ENCODE measurements at places on chromosomes 7 and 10.
A peak's percentile ranks its signal among the peaks of the same experiment; 100 is the strongest.

DNA sequence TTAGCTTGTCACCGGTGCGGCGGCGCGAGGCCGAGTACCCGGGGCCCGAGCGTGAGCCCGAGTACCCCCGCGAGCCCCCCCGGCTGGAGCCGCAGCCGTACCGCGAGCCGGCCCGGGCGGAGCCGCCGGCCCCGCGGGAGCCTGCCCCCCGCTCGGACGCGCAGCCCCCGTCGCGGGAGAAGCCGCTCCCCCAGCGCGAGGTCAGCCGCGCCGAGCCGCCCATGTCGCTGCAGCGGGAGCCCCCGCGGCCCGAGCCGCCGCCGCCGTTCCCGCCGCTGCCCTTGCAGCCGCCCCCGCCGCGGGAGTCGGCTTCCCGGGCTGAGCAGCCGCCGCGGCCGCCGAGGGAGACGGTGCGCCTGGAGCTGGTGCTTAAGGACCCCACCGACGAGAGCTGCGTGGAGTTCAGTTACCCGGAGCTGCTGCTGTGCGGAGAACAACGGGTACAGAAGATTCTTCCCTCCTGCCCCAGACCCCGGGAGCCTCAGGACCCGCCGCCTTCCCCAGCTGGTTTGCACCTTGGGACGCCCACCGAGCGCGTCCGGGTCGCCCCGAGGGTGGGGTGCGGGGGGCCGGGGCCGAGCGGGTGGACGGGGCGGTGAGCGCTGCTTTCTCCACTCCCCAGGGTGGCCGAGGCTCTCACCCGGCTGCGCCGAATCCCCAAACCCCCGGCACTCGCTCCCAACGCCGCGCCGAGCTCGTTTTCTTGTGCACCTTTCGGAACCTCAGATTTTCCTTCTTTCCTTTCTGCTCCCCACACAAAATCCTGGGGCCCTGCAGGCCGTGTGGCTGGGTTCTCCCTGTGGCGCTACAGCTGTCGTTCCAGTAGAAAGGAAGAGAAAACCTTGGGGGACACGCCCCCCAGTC lies 708 bp downstream of the UBN2 start:
- DNase-seq = peak; percentile 3

- DNase-seq = no peak
Observed at GRCh38 chr10:21910798-21911197, 92.7 kb downstream of the DNAJC1 start.

DNA sequence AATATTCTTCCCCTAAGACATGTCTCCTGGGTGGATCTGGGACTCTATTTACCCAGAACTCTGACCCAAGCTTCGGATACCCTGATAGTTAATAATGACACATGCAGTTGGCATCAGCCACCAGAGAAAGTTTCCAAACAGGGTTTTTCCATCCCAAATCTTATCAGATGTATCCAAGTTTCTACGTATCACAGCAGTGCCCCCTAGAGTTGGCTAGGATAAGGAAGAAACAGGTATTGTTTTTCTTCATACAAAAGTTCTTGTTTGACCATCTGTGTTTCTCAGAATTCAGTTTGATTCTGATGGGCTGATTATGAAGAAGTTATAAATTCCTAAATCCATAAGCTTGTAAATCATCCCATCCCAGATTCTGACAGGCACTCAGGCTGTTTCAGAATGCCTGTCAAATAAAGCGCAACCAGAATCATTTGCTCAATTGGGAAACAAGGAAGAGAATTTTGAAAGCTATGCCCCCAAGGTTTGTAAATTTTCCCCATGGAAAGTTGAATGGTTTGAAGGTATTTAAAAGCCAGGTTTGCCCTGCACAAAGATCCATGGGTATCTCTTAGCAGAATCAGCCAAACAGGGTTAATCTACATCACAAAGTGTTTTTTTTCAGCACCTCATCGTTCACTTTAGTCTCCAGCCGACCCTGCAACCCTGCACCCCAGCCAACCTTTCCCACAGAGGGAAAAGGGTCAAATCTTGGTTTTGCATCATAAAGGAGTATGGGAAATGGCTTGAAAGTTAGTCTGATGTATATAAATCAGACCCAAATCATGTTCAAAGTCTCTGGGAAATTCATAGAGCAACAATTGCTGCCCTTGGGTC lies 47.4 kb downstream of the NRAP start:
- DNase-seq = no peak

- no peak for DNase-seq
Observed at GRCh38 chr7:137667633-137668387, 179.0 kb downstream of the DGKI start.

GRCh38 chr7:95715274-95715673 lies 57.1 kb upstream of the DYNC1I1 start:
- no peak for DNase-seq

DNA sequence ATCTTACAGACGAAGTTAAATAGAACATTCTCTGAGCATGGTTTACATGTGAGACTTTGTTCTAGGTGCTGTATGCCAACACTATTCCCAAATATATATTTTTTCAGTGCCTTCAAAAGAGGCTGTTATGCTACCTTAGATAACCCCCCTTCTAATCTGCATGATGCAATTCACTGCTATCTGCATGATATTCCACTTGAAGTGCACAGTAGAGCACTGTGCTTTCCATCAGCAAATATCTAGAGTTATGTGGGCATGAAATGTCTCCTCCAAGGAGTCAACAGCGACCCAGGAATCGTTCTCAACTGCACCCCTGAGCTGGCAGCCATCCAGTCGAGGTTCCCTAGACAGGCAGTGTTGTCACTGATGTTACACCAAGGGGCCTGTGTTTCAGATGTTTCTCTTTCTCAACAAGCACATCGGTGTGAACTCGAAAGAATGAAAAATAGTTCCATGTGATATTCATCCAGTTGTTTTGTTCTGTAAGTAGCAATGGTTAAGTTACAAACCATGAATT lies 88.3 kb downstream of the PDE1C start:
- DNase-seq = no peak

DNA sequence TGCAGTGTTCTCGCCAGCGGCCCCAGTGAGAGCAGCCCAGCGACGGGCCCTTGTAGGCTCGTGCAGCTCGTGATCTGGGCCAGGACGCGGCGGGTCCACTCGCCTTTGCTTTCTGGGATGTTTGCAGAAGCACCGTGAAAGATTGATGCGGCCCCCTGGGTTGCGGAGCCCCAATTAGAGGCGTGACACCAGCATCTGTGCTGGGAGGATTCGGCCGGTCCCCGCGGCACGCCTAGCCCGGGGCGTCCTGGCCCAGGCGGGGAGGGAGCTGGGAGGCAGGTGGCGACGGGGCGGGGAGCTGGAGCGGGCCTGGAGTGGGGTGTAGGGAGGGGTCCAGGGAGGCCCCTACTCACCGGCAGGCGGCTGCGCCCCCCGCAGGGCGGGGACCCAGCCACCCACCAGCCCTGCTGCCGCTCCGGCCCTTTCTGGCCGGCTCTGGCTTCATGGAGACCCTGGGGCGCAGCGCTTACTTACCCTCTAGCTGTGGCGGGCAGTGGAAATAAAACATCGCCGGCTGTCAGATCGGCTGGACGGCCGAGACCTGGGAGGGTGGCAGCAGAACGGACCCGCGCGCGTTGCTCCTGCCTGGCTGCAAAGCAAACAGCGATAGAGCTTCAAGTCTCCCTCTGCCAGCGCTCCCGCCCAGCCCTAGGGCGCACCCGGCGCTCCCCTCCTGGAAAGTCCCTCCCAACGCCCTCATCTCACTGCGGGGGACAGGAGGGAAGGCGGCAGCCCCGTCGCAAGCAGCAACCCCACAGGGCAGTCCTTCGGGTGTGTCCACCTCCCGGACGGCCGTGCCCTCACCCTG lies 752 bp downstream of the DRGX start:
- no peak for DNase-seq

GRCh38 chr10:123428391-123428790 lies 237.8 kb upstream of the GPR26 start:
- no peak for DNase-seq

DNA sequence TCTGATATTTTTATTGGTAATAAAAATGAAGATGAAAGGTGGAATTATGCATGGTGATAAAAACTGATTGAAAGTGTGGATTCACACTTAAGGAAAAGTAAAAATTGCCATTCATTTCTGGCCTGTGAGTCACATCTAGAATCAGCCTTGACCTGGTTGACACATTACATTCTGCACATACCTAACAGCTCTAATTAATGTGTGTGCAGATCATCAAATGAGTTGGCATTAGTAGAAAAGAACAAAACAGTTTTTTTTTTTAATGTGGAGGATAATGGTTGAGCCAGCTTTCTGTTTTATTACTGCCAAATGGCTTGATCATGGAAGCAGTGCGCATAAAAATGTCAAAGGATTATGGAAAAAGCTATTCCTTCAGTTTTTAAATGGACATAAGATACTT lies 142.6 kb upstream of the TMEM196 start:
- no peak for DNase-seq

- DNase-seq = no peak
Observed at GRCh38 chr10:48612236-48612943, 7.5 kb upstream of the ARHGAP22 start.

GRCh38 chr7:37062560-37062859 lies 338.2 kb upstream of the AOAH start:
- no peak for DNase-seq

DNA sequence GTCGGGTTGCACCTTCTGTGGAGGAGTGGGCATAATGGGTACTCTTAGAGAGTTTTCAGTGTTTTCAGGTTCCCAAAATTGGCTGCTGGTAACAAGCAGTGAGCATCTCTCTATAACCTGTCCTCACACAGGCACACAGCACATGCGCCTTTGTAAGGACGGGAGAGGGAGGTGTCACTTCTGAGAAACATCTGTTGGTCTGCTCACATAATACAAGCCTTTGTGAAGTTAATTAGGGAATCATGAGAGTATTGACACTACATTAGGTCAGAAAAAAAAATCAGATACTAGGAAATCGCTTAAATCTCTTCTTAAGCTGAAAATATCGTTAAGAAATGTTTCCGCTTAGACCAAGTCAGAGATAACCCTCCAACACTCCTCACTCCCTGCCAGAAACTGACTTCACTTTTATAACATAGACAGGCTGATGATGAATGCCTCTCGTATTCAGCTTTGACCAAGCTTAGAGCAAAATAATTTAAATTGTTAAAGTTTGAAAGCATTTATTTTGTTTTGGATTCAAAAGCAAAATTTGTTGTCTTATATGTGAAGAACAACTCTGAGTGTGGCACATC lies 769.7 kb downstream of the TNS3 start:
- DNase-seq = no peak

DNA sequence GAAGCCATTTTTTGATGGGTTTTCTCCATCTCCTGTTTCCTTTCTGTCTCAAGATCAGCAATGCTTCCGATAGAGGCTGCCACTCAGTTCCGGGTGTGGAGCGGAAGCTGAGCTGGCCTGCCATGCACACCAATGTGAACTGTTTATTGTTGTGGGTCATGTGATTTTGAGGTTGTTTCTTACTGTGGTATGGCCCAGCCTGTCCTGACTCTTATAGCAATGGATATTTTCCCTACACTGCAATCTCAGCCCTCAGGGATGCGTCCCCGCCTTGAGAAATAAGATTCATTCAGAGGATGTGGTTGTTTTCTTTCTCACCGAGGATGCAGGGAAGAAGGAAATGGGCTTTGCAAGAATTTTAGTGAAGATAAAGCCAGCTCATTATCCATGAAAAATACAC lies 134.7 kb downstream of the PFKFB3 start:
- no peak for DNase-seq

DNA sequence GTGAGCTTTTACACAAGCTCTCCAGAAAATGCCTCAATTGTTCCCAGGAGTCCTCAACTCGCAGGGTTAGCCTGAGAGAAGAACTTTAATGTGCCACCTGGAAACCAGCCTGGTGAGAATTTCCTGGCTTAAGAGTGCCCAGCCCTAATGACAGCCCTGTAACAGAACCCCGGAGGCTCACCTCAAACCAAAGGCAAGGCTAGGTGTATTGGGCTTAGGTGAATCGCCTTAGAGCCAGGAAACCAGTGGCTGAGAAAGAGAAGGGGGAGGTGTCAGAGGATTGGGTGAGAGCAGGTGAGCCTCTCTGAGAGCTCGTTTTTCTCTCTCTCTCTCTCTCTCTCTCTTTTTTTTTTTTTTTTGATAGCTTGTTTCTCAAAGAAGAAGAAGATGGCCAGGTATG lies 7.3 kb downstream of the OCM2 start:
- no peak for DNase-seq

- no peak for DNase-seq
Observed at GRCh38 chr10:97071496-97071895, 114.3 kb downstream of the SLIT1 start.

DNA sequence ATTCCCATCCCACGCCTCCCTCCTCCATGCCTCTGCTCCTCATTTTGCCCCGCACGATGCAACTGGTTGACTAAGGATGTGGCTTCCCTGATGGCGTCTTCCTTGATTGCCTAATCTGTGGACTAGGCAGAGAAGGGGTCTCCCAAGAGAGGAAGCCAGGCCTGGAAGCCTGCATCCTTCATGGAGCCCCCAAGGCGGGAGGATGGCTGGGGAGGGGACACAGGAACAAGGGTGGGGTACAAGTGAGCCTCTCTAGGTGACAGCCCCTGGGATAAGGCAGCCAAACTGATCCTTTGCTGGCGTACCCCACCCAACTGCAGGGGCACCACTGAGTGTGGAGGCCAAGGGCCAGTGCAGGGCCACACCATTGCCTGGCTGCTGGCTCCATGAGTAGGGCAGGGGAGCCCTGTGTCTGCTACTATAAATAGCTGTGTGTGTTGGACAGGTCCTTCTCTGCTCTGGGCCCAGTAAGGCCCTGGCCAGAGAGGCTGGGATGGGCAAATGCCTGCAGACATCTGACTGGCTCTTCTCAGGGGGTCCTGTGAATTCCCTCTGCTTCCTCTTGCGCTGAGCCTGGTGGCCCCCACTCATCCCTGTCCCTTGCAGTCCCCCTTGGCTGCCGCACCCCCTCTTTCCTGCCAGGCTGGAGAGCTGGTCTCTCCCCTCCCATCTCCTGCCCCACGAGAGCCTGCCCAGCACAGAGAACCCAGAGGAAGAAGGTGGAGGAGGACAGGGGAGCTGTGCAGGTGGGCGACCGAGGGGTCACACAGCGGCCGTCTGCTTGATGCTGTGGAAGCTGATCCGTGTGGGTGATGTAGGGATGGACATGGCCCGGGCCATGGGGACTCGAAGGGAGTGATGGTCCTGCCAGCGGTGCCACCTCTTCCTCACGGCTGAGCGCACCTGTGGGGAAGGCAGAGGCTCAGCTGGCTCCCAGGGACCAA lies 29.3 kb downstream of the CRHR2 start:
- DNase-seq = no peak

- DNase-seq = no peak
Observed at GRCh38 chr10:87608756-87609155, 50.9 kb upstream of the PAPSS2 start.

GRCh38 chr7:124618871-124619270 lies 146.7 kb downstream of the GPR37 start:
- DNase-seq = no peak

DNA sequence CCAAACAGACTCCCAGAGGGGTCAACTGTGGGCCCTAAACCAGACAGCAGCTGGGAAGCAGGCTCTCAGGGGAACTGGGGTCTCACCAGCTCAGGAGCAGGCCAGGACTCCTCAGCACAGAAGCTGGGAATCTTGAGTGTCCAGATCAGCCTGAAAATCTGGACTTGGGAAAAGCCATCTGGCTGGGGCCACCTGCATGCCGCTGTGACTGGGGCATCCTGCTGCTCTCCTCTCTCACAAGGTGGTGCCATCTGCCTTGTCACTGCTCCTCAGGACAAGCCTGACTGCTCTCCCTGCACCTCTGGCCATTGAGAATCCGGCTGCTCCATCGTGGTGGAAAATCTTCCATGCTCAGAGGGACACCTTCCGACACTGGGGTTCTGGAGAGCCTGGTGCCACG lies 141.4 kb downstream of the PLPP4 start:
- no peak for DNase-seq

Data from CD4-positive, alpha-beta T cell treated with Interferon gamma for 1 hour (primary cell).